ENCODE measurements at places on chromosomes 3 and 15.

GRCh38 chr3:139934613-139935015 lies 371 bp upstream of the CLSTN2 start:
- DNase-seq: peak; percentile 89

DNA sequence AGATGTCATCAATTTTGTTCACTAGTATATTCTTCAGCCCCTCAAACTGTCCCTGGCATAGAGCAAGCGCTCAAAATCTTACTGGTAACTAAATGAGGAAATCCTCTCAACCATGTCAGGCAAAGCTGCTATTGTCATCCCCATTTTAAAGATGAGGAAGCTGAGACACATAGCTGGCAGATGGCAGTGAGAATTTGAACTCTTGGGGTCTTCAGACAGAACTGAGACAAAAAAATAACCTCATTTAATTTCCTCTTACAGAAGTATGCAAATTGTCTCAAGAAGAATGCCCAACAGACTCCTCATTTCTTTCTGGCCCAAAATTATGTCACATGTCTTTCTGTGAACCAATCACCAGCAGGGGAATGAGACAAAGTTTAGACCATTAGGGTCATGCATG lies 40.2 kb upstream of the LYZL4 start:
- no peak for DNase-seq

GRCh38 chr15:40538976-40539375 lies 25.9 kb downstream of the CCDC32 start:
- no peak for DNase-seq

- no peak for DNase-seq
These were observed 75.3 kb downstream of the ST8SIA2 start for GRCh38 chr15:92468991-92469390.

DNA sequence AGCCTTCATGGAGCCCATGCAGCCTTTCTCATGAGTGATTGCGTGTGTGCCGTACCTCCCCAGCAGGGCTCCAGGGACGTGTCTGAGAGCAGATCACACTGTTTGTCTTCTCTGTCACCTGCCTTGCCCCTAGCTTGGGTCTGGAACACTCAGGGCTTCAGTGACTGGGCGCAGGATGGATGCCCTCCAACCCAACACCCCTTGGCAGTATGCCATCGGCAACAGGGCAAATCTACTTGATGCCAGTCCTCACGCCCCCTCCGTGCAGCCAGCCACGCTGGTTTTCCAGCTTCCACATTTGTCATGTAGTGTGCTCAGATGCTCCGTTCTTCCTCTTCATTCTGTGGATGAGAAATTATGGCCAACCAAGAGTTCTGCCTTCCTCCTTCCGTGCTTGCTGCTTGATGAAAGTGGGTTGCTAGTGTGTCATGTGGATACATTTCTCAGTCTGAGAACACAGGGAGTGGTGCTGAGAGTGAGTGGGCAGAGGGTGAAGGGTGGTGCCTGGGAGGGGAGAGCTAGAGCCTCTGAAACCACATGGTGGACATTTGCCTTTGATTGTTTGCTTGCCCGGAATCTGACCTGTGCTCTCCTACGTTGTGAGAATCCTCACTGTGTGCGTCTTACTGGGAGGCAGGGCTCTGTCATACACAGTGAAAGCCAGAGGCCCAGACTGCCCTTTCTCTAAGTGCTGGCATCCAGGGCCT lies 97.2 kb downstream of the FAM43A start:
- no peak for DNase-seq

- DNase-seq: peak; percentile 31
These were observed 146.6 kb downstream of the SERPINI1 start for GRCh38 chr3:167882057-167882667.

DNA sequence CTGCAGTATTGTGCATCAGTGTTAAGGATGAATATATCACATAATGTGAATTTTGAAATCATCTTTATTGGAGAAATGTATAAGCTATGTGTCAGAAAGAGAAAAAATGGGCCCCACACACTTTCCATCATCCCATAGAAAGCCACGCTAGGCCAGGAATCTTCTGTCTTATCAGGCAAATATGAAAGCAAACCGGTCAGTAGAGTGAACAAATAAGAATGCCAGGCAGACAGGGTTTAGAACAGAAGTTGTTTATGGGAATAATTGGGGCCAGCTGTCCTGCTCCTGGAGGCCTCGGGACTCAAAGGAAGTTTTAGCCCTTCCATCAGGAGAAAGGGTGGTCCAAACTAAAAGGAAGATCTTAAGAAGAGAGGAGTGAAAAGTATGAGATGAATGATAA lies 39.5 kb downstream of the ZNF280D start:
- no peak for DNase-seq

DNA sequence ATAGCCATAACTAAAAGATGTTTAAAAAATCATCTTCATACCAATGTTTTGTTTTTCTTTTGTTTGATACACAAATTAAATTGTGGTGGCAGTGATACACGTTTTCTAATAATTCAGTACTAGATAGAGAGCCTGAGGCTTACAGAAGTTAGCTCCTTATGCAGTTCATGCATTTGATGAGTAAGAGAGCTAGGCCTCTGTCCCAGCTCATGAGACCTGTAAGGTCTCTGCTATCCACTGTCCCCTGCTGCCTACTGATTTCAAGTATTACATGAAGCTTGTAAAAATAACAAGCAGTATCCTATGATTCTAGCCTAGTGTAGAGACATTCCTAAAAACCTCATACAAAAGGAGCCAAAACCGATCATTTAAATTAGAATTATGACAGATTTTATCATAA lies 144.5 kb downstream of the MBNL1 start:
- no peak for DNase-seq

GRCh38 chr3:126321490-126321889 lies 35.7 kb downstream of the KLF15 start:
- no peak for DNase-seq

DNA sequence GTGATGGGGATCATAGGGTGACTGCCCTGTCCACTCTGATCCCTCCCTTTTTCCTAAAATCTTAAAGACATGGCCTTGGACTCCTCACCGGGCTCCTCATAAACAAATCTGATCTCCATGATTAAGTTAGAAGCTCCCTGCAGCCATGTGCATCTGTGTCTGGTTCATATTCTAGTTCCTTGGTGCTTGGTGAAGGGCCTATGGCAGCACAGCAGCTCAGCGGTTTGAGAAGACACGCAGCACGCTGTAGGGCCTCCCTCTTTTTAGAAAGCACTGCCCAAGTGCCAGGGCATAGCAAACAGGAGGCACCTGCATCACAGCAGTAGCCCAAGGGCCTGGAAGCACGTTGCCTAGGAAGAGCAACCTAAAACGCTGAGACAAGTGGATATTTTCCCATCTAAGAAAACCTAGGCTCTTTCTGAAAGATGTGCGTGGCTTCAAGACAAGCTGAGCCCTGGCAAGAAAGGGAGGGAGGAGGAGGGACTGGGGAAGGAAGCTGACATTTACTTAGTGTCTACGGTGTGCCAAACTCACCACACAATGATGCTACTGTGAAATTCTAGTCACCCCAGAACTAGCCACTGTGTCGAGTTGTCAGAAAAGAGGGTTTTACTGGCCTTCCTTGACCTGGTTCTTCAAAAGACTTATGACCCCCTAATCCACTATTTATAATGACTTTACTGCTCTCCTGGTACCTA lies 14.9 kb upstream of the ULK3 start:
- no peak for DNase-seq

GRCh38 chr3:98563661-98564281 lies 29.6 kb downstream of the CPOX start:
- DNase-seq: no peak

DNA sequence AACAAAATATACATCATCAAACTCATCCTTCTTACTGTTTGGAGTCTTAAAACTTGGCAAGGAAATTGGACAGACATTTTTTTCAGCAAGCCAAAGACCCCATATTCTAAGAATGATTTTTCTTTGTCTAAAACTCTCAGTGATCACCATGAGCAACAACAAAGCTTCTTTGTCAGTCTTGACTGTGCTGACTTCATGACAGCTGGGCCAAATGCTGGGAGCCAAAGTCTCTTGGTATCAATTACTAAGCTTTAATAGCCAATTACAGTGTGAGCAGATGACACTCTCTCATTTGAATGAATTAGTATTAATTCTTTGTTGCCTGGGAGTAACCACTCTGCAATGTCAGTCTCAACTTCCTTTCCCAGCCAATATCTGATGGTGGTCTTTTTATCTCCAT lies 48.1 kb upstream of the GK5 start:
- DNase-seq: no peak

DNA sequence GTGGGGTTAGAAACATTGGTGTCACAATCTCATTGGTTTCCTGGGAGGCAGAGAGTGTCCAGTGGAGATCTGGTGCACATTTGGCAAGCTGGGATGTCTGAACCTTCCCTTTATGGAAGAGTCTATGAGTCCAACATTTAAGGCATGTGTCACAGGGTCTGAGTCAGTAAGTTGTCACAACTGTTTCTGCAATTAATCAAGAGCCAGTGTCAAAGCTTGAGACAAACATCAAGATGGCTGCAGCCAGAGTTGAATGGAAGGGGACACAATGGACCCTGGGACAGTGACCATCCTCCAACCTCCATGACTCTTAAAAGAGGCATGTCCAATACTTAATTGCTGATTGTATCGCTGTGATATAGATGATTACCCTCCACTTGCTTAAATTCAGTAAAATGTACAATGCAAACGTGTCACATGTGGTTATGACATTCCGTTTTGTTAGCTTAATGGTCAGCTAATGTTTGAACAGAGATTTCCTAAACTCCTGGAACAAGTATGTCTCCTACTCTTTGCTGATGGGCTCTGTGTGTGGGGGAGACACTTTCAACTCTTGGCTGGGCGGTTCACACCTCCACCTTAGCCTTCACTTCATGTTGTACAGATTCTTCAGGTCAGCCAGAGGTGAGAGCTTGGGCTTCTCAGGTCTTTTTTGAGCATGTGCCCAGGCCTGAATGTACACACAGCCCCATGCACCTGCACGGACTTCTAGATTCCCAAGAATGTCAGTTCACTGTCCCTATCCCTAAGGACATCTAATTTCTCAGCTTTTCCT lies 79.9 kb upstream of the PRR23E start:
- no peak for DNase-seq

DNA sequence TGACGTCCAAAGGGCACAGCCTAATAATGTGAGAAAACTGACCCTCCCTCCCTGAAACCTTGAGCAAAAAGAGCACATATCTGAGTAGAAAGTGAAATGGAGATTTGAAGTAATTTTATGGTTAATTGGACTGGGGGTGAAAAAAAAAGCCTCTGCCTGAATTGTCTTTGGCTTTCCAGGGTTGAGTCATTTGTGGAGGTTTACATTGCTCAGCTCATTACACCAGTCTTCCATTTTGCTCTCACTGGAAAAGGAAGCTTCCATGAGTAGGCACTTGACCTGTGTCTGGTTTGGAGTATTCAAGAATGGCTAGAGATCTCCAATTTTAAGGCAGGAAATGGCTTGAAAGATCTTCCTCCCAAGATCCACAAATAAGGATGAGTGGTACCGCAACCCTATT lies 273.9 kb downstream of the PDCD6IP start:
- DNase-seq: no peak

DNA sequence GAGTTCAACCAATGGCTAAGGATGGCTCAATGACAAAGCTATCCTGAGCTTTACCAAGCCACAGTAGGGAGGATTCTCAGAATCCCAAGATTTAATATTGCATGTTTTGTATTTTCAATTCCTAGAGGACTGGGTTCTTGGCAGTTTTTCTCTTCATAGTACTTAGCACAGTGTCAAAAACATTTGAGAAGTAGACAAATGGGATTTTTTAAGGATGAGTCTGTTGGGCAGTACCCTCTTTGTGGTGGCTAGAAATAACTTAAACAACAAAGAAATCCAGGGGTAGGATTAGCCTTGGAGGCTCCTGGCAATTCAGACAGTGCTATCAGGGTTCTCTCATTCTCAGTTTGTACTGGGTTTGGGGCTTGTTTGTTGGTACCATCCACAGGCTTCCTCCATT lies 212.8 kb upstream of the RORA start:
- DNase-seq: no peak

DNA sequence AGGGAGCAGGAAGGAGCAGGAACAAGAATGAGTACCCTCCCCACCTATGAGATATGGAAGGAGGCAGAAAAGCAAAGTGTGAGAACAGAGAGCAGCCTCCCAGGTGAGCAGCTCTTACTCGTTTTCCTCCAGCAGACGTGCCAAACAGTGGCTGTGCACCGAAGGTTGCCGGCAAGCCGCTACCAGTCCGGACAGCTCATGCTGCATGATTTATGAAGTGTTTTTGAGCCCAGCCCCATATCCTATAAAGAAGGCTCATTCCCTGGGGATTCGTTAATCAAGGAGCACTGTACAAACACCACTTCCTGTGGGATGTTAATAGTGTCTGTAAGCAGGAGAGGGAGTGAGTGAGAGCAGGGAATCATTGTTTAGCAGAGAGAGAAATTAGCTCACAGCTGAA lies 118.3 kb upstream of the FOXB1 start:
- DNase-seq: peak; percentile 69

GRCh38 chr3:1532935-1533606 lies 440.2 kb downstream of the CNTN6 start:
- no peak for DNase-seq

GRCh38 chr3:1943395-1944118 lies 155.1 kb upstream of the CNTN4 start:
- no peak for DNase-seq

GRCh38 chr3:175356899-175357324 lies 497.8 kb downstream of the NAALADL2 start:
- DNase-seq: no peak

DNA sequence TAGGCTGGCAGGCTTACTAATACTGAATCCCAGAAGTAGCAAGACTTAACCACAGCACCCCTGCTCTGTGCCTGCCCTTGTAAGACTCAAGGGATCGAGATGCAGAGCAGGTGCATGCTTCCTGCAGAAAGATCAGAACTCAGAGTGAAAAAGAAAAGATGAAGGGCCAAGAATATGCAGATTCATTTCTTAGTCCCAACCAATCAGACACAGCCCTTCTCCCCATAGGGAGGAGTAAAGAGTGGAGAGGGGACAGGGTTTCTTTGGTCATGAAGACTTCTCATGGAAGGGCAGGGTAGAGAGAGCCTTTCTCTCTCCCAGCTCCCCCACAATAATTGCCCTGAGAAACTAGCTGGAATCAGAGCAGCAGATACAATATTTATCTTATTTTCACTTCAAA lies 105.6 kb upstream of the MB21D2 start:
- no peak for DNase-seq

GRCh38 chr15:82047453-82048400 lies 1.9 kb upstream of the MEX3B start:
- no peak for DNase-seq

GRCh38 chr15:44971036-44971435 lies 14.5 kb downstream of the TERB2 start:
- no peak for DNase-seq
